Activated T-helper 1 cell treated with anti-CD3 and anti-CD28 coated beads, Interleukin-2, amount 50 U/mL, for 16 hours (primary cell): ENCODE measurements at places on chromosomes 1 and 21.
A peak's percentile ranks its signal among the peaks of the same experiment; 100 is the strongest.

DNA sequence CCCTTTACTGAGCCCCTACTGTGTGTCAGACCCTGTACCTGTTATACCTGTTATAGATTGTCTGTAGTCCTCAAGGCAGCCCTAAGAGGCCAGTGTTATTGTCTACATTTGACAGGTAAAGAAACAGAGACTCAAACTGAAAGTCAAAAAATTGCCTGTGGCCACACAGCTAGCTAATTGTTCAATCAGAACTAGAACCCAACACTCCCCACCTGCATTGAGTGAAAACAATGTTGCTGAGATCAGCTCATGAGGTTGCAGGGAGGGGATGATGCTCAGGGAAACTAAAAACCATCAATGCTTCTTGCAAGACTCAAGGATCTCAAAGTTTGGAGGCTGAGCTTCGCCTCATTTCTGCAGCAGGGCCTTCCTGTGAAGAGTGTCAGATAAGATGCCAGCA, 109.5 kb upstream of the LMO4 start:
- no peak for DNase-seq

DNA sequence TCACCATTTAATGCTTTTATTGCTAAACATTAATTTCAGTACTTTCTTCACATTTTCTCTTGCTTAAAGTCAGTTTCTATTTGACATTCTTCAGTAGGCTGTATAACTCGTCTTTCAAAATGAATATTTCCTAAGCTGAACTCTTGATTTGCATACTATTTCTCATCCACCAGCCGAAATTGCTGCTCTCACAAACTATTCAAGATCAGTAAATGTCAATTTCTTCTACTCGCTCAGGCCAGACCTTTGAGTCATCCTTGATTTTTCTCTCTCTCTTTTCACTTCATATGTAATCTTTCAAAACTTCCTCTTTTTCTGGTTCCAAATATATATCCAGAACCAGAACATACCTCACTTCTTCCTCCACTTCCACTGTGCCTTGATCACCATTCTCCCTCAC, 990.0 kb downstream of the KCNT2 start:
- no peak for DNase-seq

- no peak for DNase-seq
Measured at GRCh38 chr1:125080077-125080476, 3895.3 kb downstream of the SRGAP2C start.

GRCh38 chr21:43694437-43695079, 24.4 kb upstream of the PDXK start:
- DNase-seq: no peak

DNA sequence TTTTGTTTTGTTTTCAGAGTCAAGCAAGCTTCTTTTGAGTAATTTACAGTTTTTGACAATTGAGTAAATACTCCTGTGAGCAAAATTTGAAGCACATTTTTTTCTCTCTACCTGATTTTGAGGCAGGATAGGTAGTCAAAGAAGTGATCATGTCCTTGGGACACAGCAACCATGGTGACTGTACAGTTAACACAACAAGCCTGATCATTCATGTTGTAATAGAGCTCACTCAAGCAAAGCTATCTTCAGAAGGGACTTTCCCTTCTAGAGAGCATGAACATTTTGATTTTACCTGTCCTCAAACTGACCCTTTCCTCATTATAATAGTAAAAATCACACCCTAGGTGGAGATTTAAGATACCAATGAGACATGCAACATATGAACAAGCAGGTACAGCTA, 126.5 kb upstream of the KCNK1 start:
- no peak for DNase-seq

- no peak for DNase-seq
Measured at GRCh38 chr21:46007492-46007868, 25.9 kb downstream of the COL6A1 start.

- no peak for DNase-seq
Measured at GRCh38 chr1:119086830-119087229, 53.6 kb downstream of the WARS2 start.

GRCh38 chr1:17636612-17637011, 97.1 kb downstream of the ARHGEF10L start:
- DNase-seq: no peak

- no peak for DNase-seq
Measured at GRCh38 chr1:38296047-38296446, 249.5 kb upstream of the POU3F1 start.

- no peak for DNase-seq
Measured at GRCh38 chr1:89939059-89939570, 55.8 kb upstream of the ZNF326 start.

DNA sequence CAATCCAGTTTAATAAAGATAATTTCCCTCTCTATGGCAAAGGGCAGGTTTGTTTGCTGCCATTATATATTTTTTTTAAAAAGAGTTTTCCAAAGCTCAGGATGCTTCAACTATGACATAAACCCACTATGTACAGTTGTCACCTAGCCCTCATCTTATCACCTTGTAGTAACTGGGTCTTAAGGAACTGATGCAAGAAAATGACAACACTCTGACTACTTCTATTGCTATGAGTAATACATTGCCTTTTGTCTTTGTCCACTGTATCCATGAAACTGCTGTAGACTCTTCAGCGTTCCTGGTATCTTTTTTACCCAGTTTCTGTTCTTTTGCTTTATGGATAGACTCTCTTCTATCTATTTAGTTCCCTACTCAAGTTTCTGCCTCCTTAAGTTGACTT, 586.5 kb downstream of the NEGR1 start:
- DNase-seq: no peak

DNA sequence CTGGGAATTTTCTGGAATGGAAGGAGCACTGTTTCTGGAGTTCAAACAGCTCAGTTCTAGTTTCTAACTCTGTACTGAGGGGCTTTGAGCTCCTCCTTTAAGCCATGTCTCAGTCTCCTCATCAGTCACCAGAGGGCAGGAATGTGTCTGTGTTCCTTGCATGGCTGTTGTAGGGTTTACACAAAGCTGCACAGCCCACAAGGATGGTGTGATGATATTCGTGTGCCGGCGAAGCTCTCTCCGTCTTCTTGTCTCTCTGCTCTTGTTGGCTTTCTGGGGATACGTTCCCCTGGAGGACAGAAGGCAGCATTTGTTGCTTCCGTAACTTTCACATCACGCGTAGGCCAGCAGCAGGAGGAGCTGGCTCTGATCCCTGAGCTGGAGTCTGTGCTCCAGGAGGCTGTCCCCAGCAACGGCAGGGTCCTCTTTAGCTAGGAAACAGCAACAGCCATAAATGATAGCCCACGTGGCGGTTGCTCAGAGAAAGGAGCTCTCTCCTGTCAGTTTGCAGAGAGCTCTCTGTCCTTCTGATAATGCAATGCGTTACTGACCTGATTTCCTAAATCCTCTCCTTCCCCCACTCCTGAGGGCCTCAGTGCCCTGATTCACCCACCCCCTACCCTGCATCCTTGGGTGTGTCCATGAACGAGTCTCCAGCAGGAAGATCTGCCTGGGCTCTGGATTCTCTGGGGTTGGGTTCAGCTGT, 189.2 kb upstream of the VAMP3 start:
- DNase-seq: no peak

DNA sequence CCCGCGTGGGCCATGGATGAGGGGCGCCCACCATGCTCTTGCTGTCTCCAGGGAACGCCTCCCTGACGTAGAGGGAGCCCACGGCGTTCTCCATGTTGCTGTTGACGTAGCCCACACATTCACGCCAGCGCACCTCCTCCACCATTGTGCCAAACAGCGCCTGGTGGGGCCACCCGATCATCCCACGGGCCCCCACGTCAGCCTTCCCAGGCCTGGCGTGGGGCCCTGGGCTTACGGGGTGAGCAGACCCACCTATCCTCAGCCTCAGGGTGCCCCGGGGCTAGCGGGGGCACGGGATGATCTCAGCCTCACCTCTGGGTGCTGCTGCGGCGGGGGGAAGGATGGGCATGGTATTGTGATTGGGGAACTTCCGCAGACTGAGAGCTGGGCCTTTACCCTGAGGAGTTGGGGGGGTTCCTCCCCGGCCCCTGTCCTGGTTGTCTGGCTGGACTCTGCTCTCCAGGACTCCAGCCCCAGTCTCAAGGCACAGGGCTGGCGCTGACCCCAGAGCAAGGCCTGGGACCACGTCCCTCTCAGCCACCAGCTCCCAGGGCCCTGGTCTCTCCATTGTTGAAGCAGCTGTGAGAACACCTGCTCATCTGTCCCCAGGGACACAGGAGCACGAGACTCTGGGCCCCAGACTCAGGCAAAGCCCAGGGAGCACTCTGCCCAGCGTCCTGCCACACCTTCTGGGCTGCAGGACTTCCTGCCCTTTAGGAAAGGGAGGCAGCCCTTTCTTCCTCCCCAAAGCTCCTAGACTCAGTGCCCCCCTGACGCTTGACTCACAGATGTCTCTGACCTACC, 10.2 kb downstream of the PRXL2B start:
- DNase-seq: no peak

- no peak for DNase-seq
Measured at GRCh38 chr21:41716751-41717150, 50.1 kb downstream of the RIPK4 start.

DNA sequence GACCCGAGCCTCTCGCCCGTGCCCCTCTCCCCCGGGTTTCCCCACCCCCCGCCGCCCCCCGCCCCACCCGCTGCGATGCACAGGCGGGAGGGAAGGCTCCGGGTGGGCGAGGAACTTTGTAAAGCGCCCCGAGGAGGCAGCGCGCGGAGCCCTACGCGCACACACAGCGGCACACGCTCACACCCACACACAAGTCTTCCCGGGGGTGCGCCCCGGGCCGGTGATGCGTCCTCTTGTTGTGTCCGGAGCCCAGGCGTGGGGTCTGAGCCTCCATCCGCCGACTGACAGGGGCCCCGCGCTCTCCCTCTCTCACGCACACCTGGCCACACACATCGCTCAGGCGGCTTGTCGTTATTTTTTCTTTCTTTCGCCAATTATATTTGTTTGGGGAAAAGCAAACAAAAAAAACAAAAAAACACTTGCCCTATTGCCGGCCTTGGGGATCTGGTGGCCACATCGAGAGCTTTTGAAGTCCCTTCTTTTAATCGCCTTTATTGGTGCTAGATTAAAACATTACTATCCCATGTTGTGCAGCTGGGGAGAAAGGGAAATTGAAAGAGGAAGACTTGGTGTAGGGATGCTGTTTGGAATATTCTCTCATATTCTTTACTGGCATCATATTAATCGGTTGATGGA, 770 bp downstream of the NTNG1 start:
- no peak for DNase-seq

DNA sequence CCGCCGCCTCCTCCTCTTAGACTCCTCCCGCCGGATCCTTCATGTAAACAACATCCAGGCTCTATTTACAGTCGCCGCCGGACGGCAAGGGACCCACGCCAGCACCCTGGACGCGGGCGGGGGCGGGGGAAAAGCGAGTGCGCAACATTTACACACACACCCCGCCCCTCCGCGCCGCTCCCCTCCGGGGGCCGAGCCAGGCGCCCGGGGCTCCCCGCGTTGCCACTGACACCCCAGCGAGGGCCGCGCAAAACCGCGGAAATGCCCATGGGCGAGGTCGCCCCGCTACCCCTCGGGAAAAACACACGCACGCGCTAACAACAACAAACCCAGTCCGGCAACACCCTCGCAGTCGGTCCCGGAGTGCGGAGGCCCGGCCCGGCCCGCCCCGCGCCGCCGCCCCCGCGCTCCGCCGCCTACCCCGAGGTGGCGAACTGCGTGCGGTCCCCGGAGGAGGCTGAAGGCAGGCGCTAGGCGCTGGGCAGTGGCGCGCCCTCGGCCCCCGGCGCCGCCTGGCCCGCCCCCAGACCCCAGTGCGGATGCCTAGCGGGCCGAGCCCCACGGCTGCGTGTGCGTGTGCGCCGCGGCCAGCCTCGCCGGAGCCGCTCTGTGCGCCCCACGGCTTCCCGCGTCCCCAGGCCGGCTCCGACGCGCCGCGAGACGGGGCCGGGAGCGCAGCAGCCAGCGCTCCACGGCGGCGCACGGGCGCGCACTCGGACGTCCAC, 81.1 kb upstream of the AK4 start:
- DNase-seq: peak; percentile 70
